ENCODE measurements at places on chromosomes 6 and 20.

DNA sequence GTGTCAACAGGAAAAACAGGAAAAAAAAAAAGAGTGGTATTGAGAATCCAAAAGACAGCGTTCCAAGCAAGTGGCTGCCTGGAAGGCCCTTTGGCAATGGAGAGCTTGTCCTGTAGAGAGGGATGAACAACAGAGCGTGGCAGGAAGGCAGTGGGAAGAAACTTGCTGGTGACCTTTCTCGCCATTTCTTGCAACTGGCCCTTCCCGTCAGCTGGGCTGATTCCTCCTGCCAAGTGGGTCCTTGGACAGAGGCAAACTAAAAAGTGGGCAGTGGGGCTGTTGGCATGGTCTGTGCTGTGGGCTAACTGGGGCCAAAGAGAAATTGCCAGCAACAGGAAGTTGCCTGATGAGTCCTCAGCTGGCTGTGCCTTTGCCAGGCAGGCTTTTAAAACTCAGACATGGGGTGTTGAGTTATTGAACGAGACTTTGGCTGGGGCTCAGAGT is 43.9 kb upstream of the CLDN20 start:
- DNase-seq: no peak

- no peak for DNase-seq
Measured at GRCh38 chr6:138682704-138683527, 90.7 kb upstream of the CCDC28A start.

DNA sequence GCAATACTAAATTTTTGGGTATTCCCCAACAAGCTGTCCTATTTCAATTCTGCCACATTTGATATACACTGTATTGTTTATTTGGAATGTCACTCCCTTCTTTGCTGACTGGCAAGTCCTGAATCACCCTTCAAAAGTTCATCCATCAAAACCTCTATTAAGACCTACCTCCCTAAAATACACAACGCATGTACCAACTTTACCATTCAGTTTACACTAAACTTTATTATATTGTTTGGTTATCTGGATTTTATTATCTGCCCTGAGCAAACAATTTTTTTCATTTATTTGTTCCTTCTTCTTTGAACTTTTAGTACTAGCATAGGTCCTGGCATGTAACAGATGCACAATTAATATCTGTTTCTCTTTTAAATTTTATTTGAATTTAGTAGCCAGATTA is 958.2 kb upstream of the ADGRB3 start:
- DNase-seq: no peak

DNA sequence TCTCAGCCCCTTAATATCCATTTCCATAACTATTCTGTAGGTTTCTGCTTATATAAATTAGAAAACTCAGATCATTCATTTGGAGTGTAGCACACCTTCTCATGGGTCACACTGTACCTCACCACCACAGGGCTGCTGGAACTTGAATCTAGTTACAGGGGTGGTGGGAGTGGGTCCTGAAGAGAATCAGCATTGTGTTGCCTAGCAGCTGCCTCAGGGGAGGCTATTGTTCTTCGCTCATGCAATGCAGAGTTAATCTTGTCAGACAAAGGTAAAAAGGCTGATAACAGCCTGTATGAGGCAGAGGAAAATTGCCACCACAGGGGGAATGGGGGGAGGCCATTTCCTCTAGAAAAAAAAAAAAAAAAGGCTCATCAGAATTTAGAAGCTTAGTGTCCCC is 496.0 kb upstream of the ADGRB3 start:
- DNase-seq: no peak

GRCh38 chr6:37761554-37762271 is 57.8 kb upstream of the ZFAND3 start:
- DNase-seq: no peak

- DNase-seq: peak; percentile 81
Measured at GRCh38 chr6:20978151-20978614, 443.9 kb downstream of the CDKAL1 start.

GRCh38 chr20:35088231-35089145 is 4.1 kb downstream of the TRPC4AP start:
- DNase-seq: no peak

DNA sequence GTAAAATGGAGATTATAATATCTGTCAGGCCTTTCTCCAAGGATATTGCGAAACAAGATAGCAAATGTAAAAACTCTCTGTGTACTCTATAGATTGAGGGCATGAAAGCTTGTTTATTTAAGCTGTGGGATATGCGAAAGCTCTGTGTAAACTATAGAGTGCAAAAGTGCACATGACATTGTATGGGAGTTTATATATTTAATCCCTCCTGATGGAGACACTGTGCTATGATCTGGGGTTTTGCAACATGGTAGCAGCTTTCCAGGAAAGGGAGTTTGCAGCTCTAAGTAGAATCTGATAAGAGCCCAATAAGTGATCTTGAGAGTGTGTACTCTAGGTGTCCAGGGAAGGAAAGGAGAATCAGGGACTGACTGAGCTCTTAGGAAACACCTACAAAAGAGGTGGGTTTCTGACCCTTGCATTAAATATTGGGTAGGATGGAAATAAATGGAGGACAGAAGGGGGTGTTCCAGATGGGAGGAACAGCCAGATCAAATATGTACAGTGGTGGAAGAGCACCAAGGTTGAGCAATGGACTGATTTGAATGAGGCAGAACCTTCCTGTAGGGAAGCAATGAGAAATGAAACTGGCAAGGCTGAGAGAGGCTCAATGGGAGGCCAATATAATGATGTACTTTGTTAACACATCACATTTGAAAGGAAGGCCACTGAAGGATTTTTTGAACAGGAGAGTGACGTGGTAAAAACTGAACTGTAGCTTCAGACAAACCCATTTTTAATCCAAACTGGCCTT is 450.1 kb downstream of the GJA1 start:
- no peak for DNase-seq

GRCh38 chr20:38770546-38770945 is 22.3 kb downstream of the ACTR5 start:
- DNase-seq: no peak
